ENCODE measurements at places on chromosomes 2 and 18.

DNA sequence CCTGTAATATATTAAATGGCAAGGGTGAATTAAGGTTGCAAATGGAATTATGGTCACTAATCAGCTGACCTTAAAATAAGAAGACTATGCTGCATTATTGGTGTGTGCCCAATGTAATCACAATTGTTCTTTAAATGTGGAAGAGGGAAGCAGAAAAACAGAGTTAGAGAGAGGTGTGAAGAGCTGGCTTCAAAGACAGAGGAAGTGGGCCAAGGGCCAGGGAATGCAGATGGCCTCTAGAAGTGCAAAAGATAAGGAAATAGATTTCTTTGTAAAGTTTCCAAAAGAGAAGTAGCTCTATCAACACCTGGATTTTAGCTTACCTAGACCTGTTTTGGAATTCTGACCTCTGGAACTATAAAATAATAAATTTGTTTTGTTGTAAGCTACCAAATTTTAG, 276.0 kb downstream of the LRRTM1 start:
- no peak for DNase-seq

- no peak for DNase-seq
Observed at GRCh38 chr2:67954093-67954748, 108.6 kb downstream of the C1D start.

DNA sequence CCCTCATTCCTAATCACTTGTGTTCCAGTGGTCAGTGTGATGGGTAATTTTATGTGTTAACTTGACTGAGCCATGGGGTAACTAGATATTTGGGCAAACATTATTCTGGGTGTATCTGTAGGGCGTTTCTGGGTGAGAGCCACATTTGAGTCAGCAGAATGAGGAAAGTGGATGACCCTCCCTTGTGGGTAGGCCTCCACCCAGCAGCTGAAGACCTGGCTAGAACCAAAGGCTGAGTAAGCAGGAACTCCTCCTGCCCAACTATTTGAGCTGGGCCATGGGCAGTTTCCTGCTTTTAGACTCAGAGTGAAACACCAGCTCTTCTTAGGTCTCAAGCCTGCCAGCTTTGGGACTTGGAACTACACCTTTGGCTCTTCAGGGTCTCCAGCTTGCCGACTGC, 141.8 kb downstream of the ACKR3 start:
- no peak for DNase-seq

GRCh38 chr2:240956935-240957655, 41.3 kb upstream of the SNED1 start:
- no peak for DNase-seq

- DNase-seq, result no peak
Observed at GRCh38 chr2:134626781-134627180, 92.0 kb downstream of the TMEM163 start.

GRCh38 chr2:13578547-13578946, 861.8 kb downstream of the TRIB2 start:
- no peak for DNase-seq

GRCh38 chr2:43305517-43305916, 79.1 kb upstream of the ZFP36L2 start:
- DNase-seq, result no peak

- no peak for DNase-seq
Observed at GRCh38 chr2:188892636-188893035, 81.5 kb upstream of the COL3A1 start.

GRCh38 chr2:24176326-24176725, 1.5 kb downstream of the FAM228A start:
- no peak for DNase-seq

GRCh38 chr2:10150436-10150835, 27.9 kb downstream of the RRM2 start:
- DNase-seq, result no peak

DNA sequence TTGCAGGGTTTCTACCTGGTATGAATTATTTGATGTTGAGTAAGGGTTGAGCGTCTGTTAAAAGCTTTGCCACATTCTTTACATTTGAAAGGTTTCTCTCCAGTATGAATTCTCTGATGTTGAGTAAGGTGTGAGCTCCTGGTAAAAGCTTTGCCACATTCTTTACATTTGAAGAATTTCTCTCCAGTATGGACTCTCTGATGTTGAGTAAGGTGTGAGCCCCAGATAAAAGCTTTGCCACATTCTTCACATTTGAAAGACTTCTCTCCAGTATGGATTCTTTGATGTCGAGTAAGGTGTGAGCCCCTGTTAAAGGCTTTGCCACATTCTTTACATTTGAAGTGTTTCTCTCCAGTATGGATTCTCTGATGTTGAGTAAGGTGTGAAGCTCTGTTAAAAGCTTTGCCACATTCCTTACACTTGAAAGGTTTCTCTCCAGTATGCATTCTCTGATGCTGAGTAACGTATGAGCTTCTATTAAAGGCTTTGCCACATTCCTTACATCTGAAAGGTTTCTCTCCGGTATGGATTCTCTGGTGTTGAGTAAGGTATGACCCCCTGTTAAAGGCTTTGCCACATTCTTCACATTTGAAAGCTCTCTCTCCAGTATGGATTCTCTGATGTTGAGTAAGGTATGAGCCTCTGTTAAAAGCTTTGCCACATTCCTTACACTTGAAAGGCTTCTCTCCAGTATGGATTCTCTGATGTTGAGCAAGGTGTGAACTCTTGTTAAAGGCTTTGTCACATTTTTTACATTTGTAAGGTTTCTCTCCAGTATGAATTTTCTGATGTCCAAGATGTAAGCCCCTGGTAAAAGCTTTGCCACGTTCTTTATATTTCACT, 27.1 kb downstream of the ZNF519 start:
- no peak for DNase-seq

GRCh38 chr2:190961918-190962487, 52.0 kb downstream of the STAT1 start:
- DNase-seq, result no peak

DNA sequence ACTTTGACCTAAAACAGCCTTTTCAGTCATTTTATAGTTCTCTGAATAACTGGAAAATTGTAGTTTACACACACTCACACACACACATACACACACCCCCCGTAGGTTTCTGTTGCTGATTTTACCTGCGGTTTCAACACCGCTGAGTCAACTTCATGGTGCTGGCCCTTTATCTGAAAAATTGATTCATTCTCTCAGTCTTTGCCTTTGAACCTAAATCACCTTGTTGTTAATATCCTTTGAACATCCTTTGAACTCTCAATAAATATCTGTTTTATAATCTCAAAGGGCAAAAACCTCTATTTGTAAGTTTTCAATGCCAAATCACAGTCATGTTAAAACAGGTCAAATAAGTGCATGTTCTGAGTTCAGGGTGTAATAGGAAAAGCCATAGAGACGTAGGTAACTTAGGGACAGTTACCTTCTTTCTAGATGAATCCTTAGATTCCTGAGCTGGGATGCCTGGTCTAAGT, 109.0 kb upstream of the BZW1 start:
- peak; percentile 9 for DNase-seq

DNA sequence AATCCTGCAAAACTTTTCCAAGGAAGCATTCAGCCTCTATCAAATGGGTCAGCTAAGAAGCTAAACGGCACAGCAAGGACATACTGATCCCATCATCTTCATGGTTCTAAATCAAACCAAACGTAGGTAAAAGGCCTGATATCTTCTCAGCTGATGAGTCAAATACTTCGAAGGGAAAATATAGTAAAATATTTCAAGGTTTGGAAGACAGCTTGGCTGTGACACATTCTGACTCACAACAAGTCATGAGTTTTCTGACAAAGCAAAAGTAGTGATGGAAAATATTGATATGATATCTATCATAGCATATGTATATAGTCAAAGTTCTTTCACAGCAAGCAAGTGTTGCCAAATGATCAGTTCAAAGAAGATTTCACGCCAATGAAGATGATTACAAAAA, 31.5 kb downstream of the DOCK10 start:
- DNase-seq, result no peak

DNA sequence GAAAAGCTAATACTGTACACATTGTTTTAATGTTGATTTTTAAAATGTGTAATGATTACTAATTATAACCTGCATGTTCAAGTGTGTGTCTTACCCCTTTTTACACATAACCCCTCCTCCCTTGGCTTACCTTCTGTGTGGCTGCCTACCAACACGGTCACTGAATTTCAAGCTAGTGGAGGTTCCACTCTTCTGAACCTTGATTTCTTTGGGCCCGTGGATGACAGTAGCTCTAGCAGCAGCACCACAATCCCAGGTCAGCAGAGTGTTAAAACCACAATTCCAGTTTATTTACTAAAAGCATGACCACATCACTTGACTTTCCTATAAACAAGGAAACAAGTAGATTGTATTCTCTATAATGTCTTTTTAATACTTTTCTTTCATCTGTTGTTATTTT, 56.9 kb downstream of the AFTPH start:
- DNase-seq, result no peak

DNA sequence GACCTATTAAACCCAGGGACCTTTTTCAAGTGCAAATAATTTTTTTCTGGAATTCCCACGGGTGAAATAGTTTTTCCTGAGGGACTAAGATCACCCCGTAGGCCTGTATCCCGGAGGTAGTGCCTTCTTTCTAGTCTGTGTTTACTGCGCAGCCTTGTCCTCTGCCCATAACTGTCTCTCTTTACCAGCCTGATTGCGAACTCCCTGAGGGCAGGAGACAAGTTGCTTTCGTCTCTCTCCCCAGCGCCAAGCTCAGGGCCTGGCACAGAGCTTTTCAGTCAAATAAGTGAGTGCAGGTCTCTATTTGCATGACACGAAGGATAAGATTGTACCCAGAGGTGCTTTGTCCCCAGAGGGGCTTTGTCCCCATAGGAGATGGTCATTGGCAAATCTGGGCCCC, 123.9 kb downstream of the DDX1 start:
- DNase-seq, result no peak

DNA sequence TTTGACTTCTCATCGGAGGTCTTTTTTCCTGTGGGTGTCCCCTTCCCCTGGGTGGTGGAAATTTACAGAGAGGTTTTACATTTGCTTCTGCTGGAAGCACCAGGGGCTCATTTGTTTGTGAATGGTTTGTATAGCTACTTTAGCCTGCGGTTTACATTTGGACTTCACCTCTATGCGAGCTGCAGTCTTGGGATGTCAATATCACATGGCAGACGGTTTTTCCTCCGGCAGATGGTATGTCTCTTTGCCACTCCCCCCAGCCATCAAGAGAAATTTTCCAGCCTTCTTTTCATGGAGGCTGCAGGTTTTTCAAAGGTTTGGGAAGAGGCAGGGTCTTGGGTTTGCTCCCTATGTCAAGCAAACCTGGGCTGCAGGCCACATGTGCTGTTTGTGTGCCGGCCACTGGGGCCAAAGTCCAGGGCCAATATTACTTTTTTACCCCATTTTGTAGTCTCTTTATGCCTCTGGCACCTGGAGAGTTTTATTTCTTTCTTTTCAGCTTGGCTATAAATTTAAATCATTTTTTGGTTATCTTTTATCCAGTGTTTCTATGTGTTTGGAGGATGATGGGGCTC, 23.9 kb upstream of the BOD1L2 start:
- DNase-seq, result no peak

DNA sequence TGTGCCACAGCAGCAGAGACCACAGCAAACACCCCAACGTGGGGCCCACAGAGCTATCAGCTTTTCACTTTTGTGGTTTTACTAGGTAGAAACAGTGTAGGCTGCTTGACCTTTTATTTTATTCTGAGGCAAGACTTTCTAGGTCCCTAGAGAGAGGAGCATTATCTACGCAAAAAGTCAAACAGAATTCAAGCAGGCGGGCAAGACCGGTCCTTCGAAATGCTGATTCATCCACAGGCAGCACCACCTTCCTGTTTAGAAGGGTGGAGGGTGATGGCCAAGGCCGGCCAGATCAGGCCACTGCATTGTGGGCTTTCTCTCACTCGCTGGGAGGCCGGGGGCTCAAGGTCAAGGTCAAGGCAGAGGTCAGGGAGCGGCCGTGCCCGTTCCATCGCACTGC, 573.0 kb downstream of the GALR1 start:
- no peak for DNase-seq

DNA sequence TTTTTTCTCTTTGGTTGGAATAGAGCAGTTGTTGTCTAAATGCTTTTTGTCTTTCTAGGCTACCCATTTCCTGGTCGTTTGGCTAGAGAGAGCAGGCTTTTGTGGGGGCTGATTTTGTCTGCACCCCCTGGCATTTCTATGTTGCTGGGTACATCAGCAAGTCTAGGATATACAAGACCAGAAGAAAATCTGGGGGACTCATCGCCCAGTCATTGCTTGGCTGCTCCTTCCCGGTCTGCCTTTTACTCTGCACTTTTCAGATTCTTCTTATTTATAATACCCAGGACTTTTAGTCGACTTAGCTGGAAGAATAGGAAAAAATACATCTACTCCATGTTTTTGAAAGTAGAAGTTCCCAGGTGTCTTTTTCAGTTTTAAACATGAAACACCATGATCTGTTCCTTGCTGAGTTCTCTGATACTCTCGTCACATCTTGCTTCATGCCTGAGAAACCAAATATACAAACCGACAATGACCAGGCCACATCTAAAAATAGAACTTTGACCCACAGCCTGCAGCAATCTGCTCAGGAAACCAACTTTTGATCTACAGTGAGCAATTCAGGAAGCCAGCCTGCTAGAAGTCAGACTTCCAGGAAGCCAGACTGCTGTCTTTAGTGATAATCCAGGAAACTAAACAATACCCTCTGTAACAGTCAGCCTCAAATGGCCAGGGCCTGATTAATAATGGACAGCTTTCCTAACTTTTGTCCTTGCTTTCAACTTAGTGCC, 163.8 kb upstream of the MEX3C start:
- DNase-seq, result no peak

DNA sequence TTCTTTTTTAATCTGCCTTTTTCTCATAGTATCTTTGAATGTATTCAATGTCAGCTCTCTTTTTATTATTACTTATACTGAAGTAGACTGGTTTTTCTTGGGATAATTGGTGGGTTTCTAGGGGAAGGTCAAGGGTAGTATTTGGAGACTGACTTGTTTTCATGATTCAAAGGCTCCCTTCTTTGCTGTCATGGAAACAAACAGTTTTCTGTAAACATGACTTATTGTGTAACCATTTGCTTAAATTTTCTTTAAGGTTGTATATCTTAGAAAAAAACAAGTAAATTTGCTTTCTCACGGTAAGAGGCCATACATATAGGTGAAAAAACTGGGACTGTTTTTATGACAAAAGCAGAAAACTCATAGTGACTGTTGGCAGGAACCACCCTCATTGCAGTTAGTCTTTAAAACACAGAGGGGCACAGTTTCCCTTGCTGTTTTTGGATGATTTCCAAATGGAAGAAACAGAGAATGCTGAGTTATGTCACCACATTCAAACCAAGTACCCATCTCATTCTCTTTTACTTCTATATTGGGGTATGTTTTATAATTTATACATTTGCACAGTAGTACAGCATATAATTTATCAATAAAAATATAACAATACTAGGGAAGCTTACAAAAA, 5.8 kb upstream of the RDH14 start:
- no peak for DNase-seq

Measured in activated T-helper 1 cell treated with Interleukin-2 at 50 U/mL for 16 hours (primary cell).